ENCODE measurements at places on chromosomes 4 and X. TPM values are rescaled to one million over a fixed set of nuclear protein-coding genes. Genes with fewer than 3 reads are reported as not detected.

Gene ZDHHC15
- 1.5 TPM for total RNA-seq

Gene AP1AR
- 22.4 TPM for total RNA-seq

DNA sequence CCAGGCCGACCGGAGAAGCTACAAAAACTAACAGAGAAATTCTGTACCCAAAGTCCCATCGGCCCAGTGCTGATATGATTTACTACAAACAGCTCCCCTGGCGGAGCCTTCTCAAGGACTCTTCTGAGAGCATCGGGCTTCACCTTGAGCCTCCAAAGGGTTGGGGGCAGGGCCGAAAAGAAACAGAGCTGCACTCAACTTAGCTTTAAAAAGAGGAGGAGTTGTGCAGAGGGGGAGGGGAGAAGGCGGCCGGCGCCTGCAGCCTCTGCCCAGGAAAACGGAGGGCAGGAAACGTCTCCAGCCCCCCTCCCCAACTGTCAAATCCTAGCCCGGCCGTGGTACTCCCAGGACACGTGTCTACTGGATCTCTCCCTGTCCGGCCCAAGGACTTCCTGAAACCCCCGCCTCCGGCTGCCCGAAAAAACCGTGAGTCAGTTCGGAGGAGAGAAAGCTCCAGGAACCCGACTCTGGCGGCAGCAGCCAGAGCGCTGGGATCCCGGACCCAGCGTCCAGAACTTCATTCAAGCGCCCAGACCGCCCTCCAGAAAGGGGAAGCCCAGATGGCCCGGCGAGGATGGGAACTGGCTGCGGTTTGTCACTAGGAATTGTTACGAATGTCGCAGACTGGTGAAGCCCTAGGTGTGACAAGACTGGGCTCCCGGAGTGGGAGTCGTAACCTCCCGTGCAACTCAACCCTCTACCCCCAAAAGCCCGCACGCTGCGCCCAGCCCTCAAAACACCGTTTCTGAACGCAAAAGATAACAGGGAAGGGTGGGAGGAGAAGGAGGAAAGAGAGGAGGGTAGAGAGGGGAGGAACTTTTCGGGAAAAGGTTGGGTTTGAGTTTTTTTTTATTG lies 973 bp downstream of the ADAMTS3 start:
- peak overlapping the region; percentile 92 for H3K4me3 ChIP-seq
- no peaks in the 10 kb centered on the region for H3K36me3 ChIP-seq
- H3K4me1 ChIP-seq: peaks cover 44% of the 10 kb centered on the region
- H3K27me3 ChIP-seq: no peaks in the 10 kb centered on the region
- peak; percentile 88 for DNase-seq
- H3K27ac ChIP-seq: peak overlapping the region; percentile 88

GRCh38 chr4:159010563-159011260 lies 92.2 kb upstream of the RAPGEF2 start:
- H3K27me3 ChIP-seq: peaks cover 36% of the 10 kb centered on the region
- no peaks in the 10 kb centered on the region for H3K36me3 ChIP-seq
- H3K4me3 ChIP-seq: no peak overlapping the region

DNA sequence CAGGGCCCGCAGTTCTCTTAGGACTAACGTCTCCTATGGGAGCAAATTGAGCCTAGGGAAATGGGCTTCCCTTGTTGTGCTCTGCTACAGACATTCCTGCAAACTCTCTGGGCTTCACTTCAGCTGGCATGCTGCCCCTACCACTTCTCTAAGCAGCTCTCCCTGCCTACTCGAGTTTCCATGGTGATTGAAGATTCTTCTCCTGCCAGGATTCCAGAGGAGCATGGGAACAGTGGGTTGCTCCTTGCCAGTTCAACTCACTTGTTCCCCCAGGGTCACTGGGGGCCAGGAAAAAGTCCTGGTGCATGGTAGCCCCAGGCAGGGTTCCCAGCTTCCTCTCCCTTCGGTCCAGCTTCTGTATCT lies 21.1 kb upstream of the WDR17 start:
- no peaks in the 10 kb centered on the region for H3K4me1 ChIP-seq
- H3K36me3 ChIP-seq: no peaks in the 10 kb centered on the region
- no peak overlapping the region for H3K27ac ChIP-seq
- DNase-seq: no peak
- H3K27me3 ChIP-seq: no peaks in the 10 kb centered on the region
- no peak overlapping the region for H3K4me3 ChIP-seq

DNA sequence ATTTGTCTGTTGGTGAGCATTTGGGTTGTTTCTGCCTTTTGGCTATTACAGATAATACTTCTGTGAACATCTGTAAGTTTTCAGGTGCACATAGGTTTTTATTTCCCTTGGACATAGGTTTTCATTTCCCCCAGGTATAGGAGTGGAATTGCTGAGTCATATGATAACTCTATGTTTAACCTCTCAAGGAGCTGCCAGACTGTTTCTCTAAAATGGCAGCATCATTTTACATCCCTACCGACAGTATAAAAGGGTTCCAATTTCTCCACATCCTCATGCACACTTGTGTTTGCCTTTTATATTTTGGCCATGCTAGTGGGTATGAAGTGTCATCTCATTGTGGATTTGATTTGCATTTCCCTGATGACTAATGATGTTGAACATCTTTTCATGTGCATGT lies 53.5 kb downstream of the TMEM164 start:
- H3K27ac ChIP-seq: no peak overlapping the region
- no peak for DNase-seq
- no peaks in the 10 kb centered on the region for H3K27me3 ChIP-seq
- no peak overlapping the region for H3K4me3 ChIP-seq
- H3K4me1 ChIP-seq: no peaks in the 10 kb centered on the region

- H3K27ac ChIP-seq: no peak overlapping the region
- H3K36me3 ChIP-seq: peaks cover 43% of the 10 kb centered on the region
- peaks cover 31% of the 10 kb centered on the region for H3K4me1 ChIP-seq
- no peak for DNase-seq
These were observed 346.6 kb upstream of the PABPC4L start for GRCh38 chr4:134548052-134548628.

All from WTC11 (cell line).